ENCODE measurements at places on chromosomes 4 and X.

DNA sequence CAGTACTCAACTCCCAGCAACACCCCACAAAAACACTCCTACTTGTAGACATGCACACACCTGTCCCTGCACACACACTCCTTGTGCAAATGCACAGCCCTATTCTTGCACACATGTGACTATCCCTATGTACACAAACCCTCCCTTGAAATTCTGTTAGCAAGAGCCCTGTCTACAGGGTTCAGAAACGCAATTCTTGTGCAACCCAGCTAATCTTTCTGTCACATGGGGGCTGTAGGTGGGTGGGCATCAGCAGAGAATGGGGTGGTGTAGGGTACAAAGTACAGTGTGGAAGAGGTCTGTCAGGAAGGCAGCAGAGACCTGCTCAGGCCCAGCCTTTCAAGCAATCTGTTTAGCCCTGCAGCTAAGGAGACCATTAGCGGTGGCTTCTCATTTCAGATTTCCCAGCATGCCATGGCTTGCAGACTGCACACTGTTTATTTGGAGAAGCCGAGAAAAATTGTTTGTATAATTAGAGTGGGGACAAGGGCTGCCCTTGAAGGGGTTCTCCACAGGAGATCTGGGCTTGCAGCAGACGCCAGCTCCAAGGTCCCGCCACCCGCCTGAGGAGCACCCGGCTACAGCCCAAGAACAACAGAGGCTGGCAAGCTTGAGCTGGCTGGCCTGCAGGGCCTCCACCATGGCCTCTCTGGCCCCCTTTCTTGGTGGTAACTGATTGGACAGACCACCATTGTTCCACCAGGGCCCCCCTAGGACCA lies 144.0 kb upstream of the PJA1 start:
- no peak for DNase-seq

DNA sequence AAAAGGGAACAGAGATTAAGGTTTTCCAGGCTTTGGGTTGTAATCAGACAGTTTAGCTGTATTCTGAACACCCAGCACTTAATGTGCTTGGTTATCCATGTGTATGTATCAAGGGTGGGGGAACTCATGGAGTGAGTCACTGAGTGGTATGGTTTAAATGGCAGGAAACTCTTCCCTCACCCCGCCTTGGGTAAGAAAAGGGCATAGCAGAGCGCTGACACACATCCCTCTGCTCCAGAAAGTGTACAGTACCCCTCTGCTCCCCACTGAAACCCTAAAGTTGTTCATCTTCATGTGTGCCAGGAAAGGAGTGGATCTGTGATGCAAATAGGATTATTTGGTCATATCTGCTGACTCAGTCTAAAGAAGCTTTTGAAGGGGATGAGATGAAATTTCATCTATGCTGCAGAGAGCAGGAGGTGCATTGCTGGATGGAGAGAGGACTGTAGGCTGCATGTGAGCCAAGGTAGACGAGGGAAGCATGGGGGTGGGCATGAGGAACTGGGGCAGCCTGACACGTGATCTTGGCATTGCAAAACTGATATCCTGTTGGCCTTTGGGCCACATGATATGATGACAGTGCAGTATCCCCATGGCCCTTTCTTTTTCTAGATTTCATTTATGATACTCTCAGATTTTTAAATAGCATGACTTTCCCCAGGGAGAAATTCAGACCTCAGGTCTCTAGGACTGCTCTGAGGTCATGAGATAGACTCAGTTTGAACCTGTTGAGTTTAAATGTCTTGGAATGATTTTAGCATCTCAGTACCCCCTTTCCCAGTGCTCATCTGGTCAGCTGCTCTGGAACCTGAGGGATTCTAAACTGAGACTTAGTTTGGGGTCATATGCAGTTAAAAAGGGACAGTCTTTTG lies 84.8 kb downstream of the TMEM164 start:
- DNase-seq, result no peak

GRCh38 chr4:2305766-2306501 lies 44.0 kb upstream of the MXD4 start:
- no peak for DNase-seq

DNA sequence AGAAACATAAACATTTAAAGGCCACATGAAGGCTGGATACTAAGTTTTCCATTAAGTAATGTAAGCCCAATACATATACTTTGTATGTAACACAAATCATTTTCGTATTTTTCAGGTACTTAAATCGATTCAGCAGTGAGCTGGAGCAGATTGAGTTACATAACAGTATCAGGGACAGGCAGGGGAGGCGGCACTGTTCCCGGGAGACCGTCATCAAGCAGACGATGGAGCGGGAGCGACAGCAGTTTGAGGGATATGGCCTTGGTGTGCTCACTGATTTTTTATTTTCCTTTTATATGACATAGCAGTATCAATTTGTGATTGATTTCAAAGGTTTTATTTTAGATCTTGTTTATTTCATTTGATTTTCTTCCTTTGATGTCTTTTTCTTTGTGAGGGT lies 20.7 kb downstream of the TMA16 start:
- no peak for DNase-seq

GRCh38 chrX:24928114-24928513 lies 87.7 kb downstream of the ARX start:
- no peak for DNase-seq

DNA sequence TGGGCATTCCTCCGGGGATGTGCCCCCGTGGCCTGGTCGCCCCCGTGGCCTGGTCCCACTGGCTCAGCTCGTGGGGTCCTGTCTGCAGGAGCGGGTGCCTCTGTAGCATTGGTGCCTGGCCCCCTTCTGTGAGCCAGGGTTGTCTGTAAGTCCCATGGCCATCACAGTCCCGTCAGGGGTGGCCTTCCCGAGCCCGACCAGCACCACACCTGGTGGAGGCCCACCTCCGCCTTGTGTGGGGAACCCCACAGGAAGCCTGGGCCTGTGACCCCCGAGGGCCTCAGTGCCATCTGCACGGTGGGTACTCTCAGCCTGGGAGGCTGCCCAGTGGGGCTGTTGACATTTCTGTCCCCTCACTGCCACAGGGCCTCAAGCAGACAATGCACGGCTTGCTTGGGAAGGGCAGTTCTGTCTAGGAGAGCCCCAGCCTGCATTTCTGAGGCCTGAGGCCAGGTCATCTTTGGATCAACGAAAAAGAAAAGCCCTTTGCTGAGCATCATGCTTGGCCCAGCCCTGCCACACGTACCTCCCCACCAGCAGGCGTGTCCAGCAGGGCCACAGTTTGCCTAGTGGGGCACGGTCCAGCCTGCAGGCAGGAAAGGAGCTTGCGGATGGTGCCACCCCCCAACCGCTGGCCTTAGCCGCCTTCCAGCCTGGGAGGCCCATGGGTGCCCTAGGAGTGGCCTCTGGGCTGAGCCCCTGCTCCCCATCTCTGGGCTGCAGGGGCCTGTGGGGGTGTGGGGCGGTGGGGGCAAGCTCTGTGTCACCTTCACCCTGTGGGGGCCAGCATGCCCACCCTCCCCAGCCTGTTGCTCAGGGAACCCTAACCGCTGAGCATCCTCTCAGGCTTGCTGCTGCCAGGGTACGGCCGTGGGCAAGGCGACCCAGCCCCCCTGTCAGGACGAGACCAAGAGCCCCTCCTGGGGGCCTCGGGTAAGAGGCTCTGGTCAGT lies 23.2 kb downstream of the NKX1-1 start:
- no peak for DNase-seq

DNA sequence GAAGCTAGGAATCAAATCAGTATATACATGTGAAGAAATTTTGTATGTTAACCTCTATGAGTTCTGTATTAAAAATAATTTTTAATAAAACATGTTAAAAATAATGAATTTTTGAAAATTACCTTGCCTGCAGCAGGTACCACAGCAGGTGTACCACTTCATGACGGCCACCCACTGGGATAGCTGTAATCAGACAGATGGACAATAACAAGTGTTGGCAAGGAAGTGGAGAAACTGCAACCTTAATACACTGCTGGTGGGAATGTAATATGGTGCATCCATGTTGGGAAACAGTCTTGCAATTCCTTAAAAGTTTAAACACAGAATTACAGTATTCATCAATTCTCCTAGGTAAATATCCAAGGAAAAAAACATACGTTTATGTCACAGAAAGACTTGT lies 209.5 kb downstream of the RELL1 start:
- no peak for DNase-seq

DNA sequence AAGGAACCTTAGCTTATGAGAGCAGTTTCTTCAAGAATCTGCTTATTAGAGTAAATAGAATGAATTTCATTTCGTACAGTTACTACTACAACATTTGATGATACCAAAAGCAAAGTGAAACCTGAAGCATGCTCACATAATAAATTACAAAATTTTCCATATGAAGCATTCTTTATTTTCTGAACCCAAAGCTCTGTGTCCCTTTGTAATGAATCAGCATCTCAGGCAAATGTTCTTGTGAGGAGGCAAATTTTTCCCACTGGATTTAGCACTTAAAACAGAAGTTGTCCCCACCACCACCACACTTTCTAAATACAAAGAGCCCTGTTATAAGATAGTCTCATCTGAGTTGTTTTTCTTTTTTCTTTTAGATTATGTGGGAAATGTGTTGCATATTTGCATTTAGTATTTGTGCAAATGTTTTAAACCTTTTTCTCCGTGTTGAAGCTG lies 70.7 kb upstream of the NFKB1 start:
- no peak for DNase-seq

GRCh38 chr4:104408878-104409277 lies 85.8 kb downstream of the CXXC4 start:
- no peak for DNase-seq

GRCh38 chr4:76125816-76126215 lies 22.4 kb downstream of the NUP54 start:
- DNase-seq, result no peak

GRCh38 chr4:47270201-47270888 lies 193.2 kb downstream of the COMMD8 start:
- DNase-seq, result no peak

GRCh38 chr4:116531870-116532269 lies 553.5 kb downstream of the TRAM1L1 start:
- DNase-seq, result no peak

DNA sequence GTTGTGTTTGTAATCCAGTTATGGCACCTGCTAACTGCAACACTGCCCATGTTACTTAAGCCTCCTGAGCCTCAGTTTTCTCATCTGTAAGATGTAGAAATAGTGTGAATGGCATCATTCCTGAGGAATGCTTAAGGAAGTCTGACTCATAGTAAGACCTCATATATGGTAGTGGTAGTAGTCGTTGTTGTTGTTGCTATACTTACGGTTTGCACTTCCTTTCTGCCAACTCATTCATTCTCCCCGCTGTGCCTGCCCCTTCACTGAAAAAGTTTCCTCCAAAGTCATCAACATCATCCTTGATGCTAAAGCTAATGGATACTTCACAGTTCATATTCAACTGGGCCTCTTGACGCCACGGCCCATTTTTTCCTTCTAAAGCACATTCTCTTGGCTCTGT lies 54.2 kb upstream of the SPANXN3 start:
- no peak for DNase-seq

GRCh38 chr4:14084598-14084997 lies 457.1 kb upstream of the BOD1L1 start:
- no peak for DNase-seq

DNA sequence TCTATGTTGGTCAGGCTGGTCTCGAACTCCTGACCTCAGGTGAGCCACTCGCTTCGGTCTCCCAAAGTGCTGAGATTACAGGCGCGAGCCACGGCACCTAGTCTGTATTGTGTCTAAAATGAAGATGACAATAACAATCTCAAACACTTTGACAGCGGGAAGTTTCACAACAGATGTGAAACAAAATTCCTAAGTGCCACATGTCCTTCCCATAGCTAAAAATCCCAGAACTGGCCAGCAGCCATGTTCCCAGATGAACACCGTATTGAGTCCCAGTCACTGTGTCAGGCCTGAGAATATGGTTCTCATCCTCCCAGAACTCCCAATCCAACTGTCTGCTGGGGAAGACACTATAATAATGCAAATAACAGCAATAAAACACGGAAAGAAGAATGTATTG lies 16.4 kb upstream of the KLHL8 start:
- no peak for DNase-seq

DNA sequence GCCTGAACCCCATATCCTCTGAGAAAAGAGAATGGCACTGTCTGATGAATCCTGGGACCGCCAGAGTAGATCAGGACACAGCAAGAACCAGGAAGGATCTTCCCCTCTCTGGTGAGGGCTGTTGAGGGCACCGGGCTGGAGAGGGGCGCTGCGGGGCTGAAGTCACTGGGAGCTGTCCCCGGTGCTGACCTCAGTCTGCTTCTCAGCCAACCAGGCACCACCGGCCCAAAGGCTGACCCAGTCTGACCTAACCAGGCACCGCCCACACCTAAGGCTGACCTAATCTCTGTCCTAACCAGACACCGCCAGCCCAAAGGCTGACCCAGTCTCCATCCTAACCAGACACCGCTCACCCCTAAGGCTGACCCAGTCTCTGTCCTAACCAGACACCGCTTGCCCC lies 82.8 kb downstream of the CPZ start:
- DNase-seq, result no peak

- DNase-seq, result no peak
These were observed 9.9 kb downstream of the BCAP31 start for GRCh38 chrX:153714256-153714655.

DNA sequence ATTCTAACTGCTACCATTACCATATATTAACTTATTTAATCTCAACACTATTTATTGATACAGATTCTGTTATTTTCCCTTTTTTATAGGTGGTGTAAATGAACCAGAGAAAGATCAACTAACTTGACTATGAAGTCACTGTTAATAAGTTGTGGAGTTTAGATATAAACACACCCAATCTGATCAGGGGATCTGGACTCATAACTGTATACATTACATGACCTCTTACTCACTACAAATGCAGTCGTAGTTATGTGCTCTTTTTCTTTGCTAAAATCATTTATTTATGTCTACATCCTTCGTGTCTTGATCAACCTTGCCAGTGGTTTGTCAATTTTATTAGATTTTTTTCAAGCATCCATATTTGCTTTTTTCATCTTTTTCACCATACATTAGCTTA lies 614.8 kb upstream of the FAM241A start:
- no peak for DNase-seq

DNA sequence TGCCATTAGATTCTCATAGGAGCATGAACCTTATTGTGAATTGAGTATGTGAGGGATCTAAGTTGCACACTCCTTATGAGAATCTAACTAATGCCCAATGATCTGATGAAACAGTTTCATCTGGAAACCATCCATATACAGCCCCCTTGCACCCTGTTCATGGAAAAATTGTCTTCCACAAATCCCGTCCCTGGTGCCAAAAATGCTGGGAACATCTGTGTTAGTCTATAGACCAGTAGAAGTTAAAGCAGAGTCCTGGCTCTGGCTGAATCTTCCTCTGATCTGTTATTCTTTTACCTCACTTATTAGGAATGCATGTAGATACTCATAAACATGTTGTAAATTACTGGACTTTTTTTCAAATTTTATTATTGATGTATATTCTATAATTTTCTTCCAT lies 29.2 kb downstream of the SULT1B1 start:
- no peak for DNase-seq

DNA sequence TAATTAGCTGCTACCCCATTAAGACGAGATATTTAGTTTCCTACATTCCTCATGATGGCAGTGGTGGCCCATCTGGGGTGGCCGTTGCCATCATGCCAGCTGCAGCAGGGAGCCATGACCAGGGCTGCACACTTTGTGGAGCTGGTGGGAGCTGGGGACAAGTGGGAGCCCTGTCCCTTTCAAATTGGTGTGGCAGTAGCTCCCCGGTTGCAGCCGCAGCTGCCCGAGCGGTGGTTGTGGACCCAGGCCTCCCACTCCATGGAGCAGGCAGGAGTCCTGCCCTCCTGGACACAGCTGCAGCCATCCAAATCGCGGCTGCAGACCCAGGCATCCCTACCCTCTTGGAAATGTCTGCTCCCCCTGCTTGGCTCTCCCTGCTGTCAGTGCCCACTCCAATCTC lies 9.3 kb upstream of the SYTL5 start:
- no peak for DNase-seq

Data from GM12891 (cell line).